NCI-H1930 (cell line): ENCODE measurements at places on chromosomes 2 and 18.

DNA sequence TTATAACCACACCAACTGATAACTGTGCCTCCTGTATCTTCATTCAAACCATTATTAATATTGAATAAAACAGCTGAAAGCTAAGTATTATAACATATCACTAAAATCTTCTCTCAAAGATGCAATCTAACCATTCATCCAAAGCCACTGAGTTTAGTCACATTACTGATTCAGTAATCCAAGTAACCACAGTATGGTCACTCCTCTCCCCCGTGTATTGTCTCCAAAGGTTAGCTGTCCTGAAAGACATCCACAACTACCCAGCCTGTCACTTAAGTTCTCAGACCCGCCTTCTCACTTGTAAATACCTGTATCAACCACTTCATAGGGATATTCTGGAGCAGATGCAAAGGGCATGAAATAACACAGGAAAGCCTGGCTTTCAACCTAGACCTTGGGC is 213.4 kb upstream of the BOD1L2 start:
- no peak for DNase-seq

DNA sequence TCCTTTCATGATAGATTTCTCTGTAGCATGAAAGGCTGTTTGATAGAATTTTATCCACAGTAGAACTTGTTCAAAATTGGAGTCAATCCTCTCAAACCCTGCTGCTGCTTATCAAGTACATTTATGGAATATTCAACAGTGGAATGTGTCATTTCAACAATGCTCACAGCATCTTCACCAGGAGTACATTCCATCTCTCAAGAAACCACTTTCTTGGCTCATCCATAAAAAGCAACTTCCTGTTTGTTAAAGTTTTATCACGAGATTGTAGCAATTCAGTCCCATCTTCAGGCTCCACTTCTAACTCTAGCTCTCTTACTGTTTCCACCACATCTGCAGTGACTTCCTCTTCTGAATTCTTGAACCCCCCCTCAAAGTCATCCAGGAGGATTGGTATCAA is 29.4 kb downstream of the PDCL3 start:
- DNase-seq, result no peak

GRCh38 chr2:20207051-20207450 is 17.9 kb downstream of the SDC1 start:
- no peak for DNase-seq

DNA sequence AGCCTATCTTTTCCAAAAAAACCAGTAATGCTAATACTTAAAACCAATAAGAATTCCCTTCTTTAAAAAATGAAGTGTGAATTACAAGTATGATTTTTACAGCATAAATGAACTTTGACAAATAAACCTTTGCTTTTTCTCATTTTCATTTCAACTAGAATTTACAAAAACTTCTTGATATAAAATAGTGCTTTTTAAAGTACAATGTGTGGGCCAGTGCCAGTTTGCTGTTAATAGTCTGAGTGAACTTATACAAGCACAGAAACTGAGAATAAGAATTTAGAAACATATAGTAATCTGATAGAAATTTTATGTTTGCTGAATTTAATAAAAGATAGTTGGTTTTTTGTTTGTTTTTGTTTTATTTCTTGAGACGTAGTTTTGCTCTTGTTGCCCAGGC is 43.7 kb upstream of the CHRNA1 start:
- DNase-seq, result no peak

DNA sequence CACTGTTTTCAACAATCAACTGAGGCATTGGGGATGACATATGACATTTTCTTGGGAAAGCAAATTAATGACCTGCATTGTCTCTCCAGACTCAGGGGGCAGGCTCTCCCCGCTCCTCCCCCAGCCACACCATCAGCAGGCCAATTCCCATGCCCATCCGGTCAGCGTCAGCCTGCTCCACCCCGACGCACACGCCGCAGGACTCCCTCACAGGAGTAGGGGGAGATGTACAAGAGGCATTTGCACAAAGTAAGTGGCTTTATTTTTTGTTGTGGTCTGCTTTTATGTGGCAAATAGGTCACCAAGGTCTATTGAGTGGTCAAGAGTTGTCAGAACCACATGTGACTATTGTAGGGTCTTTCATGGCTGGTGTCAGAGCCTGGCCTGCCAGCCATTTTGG is 165.1 kb downstream of the DTNA start:
- DNase-seq, result no peak

DNA sequence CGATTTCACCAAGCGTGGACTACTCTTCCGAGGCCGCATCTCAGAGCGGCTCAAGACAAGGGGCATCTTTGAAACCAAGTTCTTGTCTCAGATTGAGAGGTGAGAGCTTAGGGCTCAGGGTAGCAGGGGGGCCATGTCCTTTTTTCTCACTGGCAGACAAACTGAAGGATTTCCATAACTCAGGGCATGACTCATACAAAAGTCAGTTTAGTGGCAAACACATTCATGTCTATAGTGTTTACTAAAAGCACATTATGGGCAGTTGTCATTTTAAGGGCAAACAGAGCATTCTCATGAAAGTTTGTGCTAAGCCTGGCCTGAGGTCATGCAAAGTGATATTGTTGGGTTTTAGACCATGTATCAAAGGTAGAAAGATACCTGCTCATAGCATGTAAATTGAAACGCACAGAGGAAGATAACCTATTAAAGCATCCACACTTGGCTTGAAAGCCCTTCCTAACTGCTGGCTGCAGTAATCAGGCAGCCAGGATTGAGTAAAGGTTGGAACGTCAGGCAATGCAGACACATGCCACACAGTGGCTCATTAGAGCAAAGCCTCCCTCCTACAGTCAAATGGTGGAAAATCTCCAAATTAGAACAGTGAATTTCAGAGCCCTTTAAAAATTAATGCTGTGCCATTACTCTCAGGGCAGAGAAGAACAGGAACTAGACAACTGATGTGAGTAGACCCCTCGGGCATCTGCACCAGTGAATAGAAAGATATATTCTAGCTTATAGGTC is 54.2 kb downstream of the HK2 start:
- DNase-seq, result no peak

DNA sequence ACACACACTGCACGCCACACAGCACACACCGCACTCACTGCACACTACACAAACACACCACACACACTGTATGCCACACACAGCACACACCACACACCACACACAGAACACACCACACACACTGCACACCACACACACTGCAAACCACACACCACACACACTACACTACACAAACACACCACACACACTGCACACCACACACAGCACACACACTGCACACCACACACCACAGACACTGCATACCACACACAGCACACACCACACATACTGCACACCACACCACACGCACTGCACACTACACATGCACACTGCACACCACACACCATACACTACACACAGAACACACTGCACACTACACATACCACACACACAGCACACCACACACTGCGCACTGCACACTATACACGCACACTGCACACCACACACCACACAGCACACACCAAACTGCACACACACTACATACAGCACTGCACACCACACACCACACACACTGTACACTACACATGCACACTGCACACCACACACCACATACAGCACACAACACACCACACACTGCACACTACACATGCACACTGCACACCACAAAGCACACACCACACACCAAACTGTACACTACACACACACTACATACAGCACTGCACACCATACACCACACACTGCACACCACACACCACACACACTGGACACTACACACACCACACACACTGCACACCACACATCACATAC is 59.6 kb downstream of the ASB1 start:
- DNase-seq, result no peak

DNA sequence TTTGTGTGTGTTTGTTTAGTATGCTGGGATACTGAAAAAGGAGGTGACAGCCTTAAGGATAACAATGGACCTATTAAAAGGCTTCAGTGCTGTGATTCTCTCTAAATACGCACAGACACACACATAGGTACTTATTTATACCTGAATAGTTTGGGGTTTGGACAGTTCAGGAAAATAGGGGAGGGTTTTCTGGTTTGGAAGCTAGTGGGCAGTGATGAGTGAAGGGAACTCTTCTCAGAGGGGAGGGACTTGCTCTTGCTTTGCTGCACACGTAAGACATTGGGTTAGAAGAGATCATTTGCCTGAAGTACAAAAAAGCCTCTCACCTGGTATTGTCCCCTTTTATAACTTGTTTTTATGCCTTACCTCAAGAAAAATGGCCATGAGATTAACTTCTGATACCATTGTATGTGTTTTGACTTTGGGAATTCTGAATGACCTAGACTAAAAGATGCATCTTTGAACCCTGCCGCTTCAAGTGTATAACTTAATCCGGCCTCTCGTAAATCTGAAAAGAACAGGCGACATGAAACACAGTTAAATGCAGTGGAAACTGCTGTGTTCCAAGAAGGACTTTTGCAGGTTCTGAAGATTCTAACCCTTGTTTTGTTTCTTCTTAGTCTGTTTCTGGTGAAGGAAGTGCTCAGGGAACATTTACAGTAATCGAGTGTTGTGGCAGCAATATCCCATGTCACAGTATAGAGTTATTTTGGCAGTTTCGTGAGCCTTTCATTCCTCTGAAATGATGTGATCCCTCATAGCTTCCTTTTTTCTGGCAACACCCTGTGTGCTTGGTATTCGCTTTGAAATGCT is 2.5 kb downstream of the CRIM1 start:
- DNase-seq, result no peak

DNA sequence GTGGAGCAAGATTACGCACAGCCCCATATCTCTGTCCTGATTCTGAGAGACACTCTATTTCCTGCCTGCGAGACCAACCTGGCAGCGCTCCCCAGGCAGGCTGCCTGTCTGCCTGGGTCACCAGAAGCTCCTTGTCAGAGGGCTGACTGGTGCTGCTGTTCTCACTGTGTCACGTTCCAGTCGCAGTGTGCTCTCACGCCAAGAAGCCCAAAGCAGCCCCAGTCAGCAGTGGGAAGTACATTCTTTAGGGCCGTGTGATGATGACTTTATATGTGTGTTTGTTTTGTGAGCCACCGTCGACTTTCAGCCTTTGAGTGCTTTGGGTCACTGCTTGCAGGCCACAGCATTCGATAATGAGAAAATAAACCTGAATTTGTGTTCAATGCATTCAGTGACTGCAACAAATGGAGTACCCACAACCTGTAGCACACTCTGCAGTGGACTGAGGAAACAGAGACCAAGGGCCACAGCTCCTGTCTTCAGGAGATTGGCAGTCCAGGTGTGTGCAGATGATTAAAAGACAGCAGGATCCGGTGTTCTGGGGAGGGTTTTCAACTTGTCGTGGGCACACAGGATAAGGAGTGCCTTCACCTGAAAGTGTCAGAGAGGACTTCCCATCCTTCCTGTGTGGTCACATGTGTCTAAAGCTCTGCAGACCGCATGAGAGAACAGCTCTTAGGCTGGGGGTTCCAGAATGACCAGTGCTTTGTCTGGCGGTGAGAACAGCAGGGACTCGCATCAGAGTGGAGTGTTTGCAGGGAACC is 4.8 kb downstream of the TNFRSF11A start:
- no peak for DNase-seq

GRCh38 chr18:54117853-54118773 is 106.4 kb downstream of the MBD2 start:
- DNase-seq, result no peak

- no peak for DNase-seq
These were observed 68.8 kb downstream of the DOK6 start for GRCh38 chr18:69469444-69469919.

DNA sequence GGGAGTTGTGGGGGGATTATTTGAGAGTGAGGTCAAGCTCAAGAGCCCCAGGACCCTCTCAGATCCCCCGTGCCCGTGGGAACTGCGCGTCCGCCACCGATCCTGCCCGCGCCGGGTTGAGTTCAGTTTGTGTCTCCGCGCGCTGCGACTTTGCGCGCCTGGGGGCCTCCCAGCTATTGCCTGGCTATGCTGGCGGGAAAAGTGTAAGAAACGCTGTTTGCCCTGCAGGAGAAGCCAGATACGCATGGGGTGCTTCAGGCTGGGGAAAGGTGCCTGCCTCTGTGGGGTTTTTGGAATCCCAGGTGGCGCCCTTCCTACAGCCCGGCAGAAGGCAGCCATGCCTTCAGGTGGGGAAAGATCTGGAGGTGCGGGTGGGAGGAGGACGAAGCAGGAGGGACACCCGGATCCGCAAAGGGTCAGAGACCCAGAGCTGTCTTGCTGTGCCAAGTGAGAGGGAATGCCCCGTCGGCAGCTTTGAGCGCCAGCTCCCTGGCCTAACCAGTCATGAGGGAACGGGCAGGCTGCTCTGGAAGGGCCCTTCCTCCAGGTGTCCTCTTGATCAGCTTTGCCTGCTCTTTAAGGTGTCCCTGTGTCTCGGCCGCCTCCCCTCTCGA is 22.5 kb downstream of the TEX44 start:
- DNase-seq, result no peak

DNA sequence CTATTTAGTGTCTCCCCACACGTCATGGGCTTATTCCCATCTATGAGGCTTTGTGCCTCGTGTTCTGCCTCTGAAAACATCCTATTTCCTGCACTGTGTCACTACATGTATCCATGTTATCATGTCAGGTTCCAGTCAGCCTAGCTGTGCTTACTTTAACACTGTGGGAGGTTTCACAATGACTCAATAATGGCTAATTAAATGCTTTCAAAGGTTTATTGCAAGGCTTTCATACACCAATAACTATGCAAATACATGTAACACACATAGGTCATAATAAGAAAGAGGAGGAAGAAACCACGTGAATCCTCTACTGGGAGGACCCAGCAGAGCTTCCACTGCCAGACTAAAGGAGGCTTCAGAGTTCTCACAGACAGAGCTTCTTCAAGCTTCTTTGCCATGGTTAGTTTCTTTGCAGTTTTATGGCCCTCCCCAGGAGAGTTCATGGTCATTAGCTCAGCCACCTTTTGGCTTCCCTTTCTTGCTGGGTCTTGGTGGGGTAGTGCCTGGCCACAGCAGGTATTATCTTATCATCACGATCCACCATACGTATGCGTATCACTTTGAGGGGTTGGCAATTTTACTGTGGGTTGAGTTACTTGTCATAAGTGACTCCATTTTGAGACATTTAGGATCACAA is 5.1 kb upstream of the COLEC12 start:
- no peak for DNase-seq
